ENCODE measurements at places on chromosomes 1 and 21.

DNA sequence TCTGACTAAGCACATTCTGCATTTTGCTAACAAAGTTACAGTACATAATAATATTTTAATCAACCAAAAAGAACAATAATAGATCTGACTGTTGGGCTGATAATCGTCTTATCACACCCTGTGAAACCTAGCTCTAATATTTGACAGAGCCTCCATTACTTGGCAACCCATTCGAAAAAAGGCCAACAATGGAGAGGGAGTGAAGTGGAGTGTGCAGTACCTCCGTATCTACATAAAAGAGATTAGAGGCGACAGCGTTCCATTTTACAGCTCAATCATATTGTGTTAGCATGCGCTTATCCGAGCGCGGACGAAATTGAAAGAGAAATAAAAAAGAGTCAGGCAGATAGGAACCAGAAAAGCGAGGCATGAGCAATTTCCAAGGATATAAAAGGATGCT is 137.3 kb upstream of the USH2A start:
- no peak for DNase-seq

GRCh38 chr1:11314959-11315358 is 42.0 kb downstream of the UBIAD1 start:
- no peak for DNase-seq

GRCh38 chr1:151828921-151829320 is 2.7 kb downstream of the RORC start:
- DNase-seq = no peak

DNA sequence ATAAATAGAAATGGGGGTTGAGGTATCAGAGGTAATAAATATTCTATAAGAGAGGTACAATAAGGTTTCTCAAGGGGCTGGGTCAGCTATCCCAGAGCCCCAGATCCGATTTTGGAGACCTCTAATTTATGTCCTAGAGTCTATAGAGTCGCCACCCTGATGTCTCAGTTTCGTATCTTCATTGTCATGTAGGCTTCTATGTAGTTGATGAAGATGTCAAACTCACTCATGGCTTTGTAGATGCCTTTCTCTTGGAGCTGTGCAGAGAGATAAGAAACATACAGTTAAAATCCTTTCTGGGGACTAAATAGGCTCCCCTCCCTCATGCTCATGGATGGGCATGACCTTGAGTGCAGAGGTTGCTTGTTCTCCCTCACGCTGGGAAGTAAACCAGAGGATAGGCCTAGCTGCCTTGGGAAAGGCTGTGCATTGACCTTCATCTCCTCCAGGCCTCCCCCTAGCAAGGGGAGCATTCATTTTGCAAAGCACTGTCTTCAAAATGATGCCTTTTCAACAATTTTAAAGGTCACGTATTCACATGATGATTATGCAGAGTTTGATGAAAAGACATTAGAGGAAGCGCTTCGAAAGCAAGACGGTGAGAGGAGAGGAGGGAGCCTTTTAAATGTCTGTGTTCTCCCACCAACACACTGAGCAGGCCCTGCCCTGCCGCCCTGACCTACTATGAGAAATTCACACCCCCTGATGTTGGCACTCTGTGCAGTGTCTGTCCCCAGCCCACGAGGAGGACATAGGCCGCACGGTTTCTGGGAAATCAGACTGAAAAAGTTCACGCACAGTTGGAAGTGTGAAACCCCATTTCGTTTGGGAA is 1.9 kb upstream of the IL19 start:
- DNase-seq = no peak

Measured in Right ventricle myocardium inferior (tissue), 1 donor.